ENCODE measurements at places on chromosomes 5 and 9. TPM values are rescaled to one million over a fixed set of nuclear protein-coding genes. Genes with fewer than 3 reads are reported as not detected.

DNA sequence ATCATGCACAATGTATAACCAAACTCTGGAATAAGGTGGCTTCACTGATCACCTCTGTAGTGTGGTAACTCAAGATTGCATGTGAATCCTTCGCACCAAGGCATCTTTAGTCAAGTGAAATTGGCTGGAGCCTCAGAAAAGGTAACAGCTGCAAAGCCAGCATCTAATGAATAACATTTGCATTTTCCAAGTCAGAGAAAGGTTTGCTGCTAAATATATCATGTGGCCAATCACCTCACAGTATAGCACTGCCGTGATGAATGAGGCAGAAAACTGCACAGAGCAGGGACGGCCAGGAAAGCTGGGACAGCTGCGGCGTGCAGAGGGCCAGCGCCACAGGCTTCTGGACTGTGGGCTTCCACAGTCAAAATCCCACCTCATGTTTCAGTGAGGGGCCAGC is 18.5 kb downstream of the MRPS27 start:
- no peaks in the 10 kb centered on the region for H3K36me3 ChIP-seq
- no peak overlapping the region for H3K27ac ChIP-seq
- no peak for DNase-seq
- no peak overlapping the region for H3K4me3 ChIP-seq
- no peaks in the 10 kb centered on the region for H3K4me1 ChIP-seq

DNA sequence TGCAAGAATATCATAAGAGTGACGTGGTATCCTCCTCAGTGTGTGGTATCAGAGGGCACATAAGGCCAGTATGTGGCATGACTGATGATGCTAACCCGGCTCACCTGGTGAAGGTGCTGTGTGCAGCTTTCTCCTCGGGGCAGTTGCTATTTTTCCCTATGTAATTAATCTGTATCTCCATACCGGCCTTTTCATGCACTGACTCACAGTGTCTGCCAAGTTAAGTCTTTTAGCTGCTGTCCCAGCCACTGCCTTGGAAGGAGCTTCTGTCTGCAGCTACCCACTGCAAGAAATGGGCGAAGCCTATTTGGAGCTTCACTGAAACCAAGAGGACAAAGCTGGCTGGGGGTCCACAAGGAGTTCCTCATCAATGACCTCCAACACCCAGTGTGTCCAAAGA is 46.0 kb downstream of the NXNL2 start:
- no peaks in the 10 kb centered on the region for H3K27me3 ChIP-seq
- DNase-seq, result no peak
- H3K4me3 ChIP-seq, result no peak overlapping the region
- H3K4me1 ChIP-seq, result no peaks in the 10 kb centered on the region
- H3K36me3 ChIP-seq, result no peaks in the 10 kb centered on the region
- no peak overlapping the region for H3K27ac ChIP-seq

DNA sequence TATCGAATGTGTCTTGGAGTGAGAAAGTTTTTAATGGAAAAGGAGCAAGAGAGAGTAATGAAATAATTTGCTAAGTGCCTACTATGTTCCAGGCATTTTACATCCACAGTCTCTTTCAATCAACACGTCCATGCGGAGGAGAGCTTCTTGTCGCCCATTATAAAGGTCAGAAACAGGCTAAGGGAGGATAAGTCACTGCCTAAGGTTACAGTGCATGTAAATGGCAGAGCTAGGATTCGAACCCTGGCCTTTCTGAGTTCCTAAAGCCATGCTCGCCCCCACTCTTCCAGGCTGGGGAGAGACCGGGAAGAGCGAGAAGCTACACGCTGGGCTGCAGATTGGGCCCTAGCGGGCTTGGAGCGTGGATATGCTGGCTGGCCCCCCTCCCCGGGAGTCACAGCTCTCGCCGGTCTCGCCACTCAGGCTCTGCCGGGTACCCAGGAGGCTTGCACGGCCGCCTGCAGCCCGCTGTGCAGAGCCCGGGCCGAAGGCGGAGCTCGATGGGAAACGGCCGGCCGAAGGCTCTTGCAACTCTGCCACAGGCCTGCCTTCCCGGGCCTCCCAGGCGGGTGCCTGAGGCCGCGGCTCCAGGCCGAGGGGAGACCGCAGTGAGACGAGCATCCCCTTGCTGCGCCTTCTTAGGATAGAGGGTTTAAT is 775 bp upstream of the LHX2 start:
- peaks cover 40% of the 10 kb centered on the region for H3K4me1 ChIP-seq
- peaks cover 94% of the 10 kb centered on the region for H3K27me3 ChIP-seq
- no peaks in the 10 kb centered on the region for H3K36me3 ChIP-seq
- peak overlapping the region; percentile 35 for H3K4me3 ChIP-seq

The MIGA2 gene
- 129 TPM for total RNA-seq

DNA sequence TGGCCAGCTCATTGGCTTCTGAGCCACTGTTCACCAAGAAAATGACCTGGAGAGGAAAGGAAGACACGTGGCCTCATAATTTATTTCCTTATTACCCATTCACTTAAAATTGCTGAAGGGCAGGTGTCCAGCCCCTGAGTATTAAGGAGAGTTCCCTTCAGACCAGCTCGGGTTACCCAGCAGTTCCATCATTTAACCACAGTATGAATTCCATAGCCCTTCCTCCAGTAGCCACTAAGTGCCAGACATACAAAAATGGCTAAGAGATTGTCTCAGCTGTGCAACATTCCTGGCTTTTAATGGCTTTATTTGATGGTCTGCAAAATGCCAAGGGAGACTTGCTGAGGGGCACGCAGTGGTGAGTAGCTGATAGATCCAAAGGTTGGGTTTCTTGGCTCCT is 12.5 kb downstream of the AGXT2 start:
- H3K36me3 ChIP-seq, result no peaks in the 10 kb centered on the region
- DNase-seq, result no peak
- no peaks in the 10 kb centered on the region for H3K27me3 ChIP-seq
- no peak overlapping the region for H3K4me3 ChIP-seq

DNA sequence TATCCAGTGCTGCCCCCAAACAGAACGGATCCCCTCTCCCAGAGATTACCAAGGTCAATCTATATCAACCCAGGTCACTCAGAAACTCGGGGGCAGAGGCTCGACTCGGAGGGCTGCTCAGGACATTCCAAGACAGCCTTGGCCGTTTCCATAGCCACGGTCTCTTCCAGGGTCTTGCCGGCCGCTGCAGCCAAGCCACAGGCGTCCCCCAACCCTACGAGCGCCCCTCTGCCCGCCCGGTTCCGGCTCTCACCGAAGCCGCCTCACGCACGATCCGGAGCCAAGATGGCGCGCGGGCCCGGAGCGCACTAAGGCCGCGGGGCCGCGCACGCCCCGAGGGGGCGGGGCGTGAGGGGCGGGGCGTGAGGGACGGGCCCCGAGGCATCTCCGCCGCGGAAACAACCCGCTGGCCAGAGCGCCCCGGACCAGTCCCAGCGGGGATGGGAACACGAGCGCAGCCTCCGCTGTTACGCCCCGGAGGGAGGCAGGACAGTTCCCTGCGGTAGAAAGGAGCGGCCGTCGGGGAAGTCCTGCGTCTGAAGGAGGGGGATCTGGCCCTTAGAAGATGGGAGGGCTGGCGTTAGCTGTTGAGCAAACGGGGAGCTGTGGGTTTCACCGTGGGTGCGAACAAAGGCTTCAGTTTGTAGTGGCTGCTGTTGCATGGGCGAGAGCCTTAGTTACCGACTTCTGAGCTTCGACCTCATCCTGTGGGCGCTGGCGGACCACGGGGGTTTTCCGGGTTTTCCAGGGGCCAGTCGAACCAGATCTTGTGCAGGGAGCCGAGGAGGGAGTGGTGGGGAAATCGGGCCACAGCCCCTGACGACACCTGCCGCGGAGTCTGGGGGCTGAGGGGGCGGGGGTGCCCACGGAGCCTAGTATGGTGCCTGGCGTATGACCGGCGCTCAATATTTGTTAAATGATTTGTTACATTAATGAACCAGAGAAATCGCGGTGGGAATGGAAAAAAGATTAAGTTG is at the start of gene RPP25L:
Gene RPP25L, minus strand, starts transcription at position 287 of the 977 bp plus-strand sequence. CDS start 801 bp downstream, outside the sequence.
- H3K27me3 ChIP-seq, result no peaks in the 10 kb centered on the region
- H3K27ac ChIP-seq, result peak within 1 kb of the TSS; percentile 79
- H3K4me3 ChIP-seq, result peak within 1 kb of the TSS; percentile 68
- DNase-seq, result peak; percentile 87
- H3K36me3 ChIP-seq, result no peaks in the 10 kb centered on the region
- H3K4me1 ChIP-seq, result peaks cover 24% of the 10 kb centered on the region

The WDR38 gene
- not detected for total RNA-seq

DNA sequence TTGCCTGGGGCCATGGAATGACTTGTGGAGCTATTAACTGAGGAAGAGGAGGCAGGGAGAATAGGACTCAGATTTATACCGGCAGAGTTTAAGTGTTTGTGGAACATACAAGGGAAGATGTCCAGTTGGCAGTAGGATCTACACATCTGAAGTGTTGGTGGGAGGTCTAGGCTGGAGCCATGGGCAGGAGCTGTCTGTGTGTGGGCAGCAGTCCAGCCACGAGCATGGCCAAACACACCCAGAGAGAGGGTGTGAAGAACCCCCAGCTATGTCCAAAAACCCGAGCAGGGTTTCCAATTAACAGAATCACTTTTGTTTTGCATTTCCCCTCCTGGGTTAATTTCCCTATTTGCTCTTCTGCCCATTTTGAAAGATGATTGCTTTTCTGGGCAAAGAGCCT is 393.7 kb downstream of the CDK5RAP2 start:
- no peaks in the 10 kb centered on the region for H3K27me3 ChIP-seq
- DNase-seq, result no peak
- no peaks in the 10 kb centered on the region for H3K36me3 ChIP-seq
- no peak overlapping the region for H3K27ac ChIP-seq
- H3K4me3 ChIP-seq, result no peak overlapping the region
- no peaks in the 10 kb centered on the region for H3K4me1 ChIP-seq

The SGCD gene
- total RNA-seq, result 9.6 TPM

The PCDHA1 gene
- not detected for total RNA-seq

The CENPK gene
- total RNA-seq, result 4.5 TPM

- no peaks in the 10 kb centered on the region for H3K27me3 ChIP-seq
- H3K4me3 ChIP-seq, result no peak overlapping the region
- no peak for DNase-seq
- no peaks in the 10 kb centered on the region for H3K36me3 ChIP-seq
- H3K27ac ChIP-seq, result no peak overlapping the region
Measured at GRCh38 chr5:135192351-135192750, 158.3 kb upstream of the PITX1 start.

GRCh38 chr9:23073136-23073535 is 626.5 kb downstream of the DMRTA1 start:
- no peak for DNase-seq
- H3K4me3 ChIP-seq, result no peak overlapping the region
- H3K36me3 ChIP-seq, result no peaks in the 10 kb centered on the region
- no peaks in the 10 kb centered on the region for H3K27me3 ChIP-seq
- H3K27ac ChIP-seq, result no peak overlapping the region
- H3K4me1 ChIP-seq, result no peaks in the 10 kb centered on the region

- no peaks in the 10 kb centered on the region for H3K4me1 ChIP-seq
- no peak overlapping the region for H3K27ac ChIP-seq
- DNase-seq, result no peak
- H3K27me3 ChIP-seq, result no peaks in the 10 kb centered on the region
- no peak overlapping the region for H3K4me3 ChIP-seq
- H3K36me3 ChIP-seq, result no peaks in the 10 kb centered on the region
Measured at GRCh38 chr5:6273090-6273735, 105.1 kb downstream of the MED10 start.

DNA sequence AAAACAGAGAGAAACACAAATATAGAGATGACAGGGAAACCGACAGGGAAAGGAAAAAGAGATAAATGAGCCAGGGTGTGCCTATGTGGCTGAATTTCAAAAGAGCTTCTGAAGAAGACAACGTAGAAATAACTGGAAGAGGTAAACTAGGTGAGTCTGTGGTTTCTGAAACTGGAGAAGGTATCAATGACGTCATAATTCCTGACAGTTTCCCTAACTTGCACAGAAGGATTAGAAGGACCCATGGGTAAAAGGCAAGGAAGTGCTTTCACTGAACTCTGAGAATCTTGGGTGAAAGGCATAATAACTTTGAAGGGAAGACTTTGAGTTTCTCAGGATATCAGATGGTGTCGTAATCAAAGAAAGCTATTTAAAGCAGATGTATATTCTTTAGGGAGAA is 790.8 kb upstream of the NUDT12 start:
- H3K4me3 ChIP-seq, result no peak overlapping the region
- DNase-seq, result no peak
- no peaks in the 10 kb centered on the region for H3K4me1 ChIP-seq
- no peak overlapping the region for H3K27ac ChIP-seq
- H3K27me3 ChIP-seq, result no peaks in the 10 kb centered on the region
- no peaks in the 10 kb centered on the region for H3K36me3 ChIP-seq

DNA sequence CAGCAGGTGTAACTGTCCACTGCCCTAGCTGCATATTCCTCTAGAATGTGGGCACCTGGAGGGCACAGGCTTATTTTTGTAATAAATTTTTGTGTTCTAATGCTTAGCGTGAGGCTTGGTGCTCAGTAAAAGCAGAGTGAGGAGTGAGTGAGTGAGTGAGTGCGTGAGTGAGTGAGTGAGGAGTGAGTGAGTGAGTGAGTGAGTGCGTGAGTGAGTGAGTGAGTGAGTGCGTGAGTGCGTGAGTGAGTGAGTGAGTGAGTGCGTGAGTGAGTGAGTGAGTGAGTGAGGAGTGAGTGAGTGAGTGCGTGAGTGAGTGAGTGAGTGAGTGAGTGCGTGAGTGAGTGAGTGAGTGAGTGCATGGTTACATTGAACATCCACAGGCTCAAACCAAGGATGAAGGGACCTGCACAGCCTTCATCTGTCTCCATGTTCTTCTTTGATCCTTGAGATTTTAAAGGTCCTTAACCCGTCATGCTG is 371.5 kb downstream of the MED10 start:
- H3K27ac ChIP-seq, result no peak overlapping the region
- H3K27me3 ChIP-seq, result no peaks in the 10 kb centered on the region
- DNase-seq, result no peak
- no peak overlapping the region for H3K4me3 ChIP-seq
- H3K4me1 ChIP-seq, result no peaks in the 10 kb centered on the region
- H3K36me3 ChIP-seq, result no peaks in the 10 kb centered on the region

DNA sequence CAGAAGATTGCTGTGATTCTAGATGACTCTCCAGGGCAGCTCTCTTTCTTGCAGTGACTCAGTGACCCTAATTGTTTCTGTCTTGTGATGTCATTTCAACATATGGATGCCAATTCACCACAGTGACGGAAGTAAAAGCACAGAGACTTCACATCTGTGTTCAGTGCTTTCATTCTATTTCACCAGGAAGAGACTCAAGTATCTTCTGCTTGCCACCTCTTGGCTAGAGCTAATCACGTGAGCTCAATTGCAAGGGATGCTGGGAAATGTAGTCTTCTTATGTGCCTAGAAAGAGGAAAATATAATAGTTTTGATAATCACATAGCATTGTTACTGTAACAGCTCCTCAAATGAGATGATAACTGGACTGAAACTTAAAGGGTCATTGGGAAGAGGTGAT is 453.3 kb upstream of the KLF4 start:
- no peaks in the 10 kb centered on the region for H3K4me1 ChIP-seq
- no peaks in the 10 kb centered on the region for H3K27me3 ChIP-seq
- H3K27ac ChIP-seq, result no peak overlapping the region
- H3K36me3 ChIP-seq, result no peaks in the 10 kb centered on the region

GRCh38 chr5:109844148-109844547 is 154.4 kb downstream of the MAN2A1 start:
- no peak overlapping the region for H3K4me3 ChIP-seq
- no peaks in the 10 kb centered on the region for H3K27me3 ChIP-seq
- no peaks in the 10 kb centered on the region for H3K36me3 ChIP-seq
- no peaks in the 10 kb centered on the region for H3K4me1 ChIP-seq
- no peak overlapping the region for H3K27ac ChIP-seq
- no peak for DNase-seq

The BAAT gene
- total RNA-seq, result 1.2 TPM
